A172 (cell line): ENCODE measurements at places on chromosomes 7 and 10. TPM values are rescaled to one million over a fixed set of nuclear protein-coding genes. Genes with fewer than 3 reads are reported as not detected.

The PRLHR gene
- not detected in 2 replicates for total RNA-seq

The DENND11 gene
- 7.5 and 8.7 TPM in 2 replicates for total RNA-seq

The SGCE gene
- 24.0 and 25.0 TPM in 2 replicates for total RNA-seq

The NPC1L1 gene
- not detected in 2 replicates for total RNA-seq

The EBF3 gene
- total RNA-seq = not detected in 2 replicates

The MUC3A gene
- total RNA-seq = not detected in 2 replicates
